ENCODE measurements at places on chromosomes 2 and 18.

- no peak for DNase-seq
Observed at GRCh38 chr2:51194656-51195055, 162.7 kb upstream of the NRXN1 start.

GRCh38 chr2:36413218-36413617 is 57.6 kb downstream of the CRIM1 start:
- no peak for DNase-seq

- DNase-seq: no peak
Observed at GRCh38 chr2:172440795-172441194, 13.4 kb downstream of the ITGA6 start.

- DNase-seq: no peak
Observed at GRCh38 chr18:79829136-79829854, 31.6 kb downstream of the KCNG2 start.

DNA sequence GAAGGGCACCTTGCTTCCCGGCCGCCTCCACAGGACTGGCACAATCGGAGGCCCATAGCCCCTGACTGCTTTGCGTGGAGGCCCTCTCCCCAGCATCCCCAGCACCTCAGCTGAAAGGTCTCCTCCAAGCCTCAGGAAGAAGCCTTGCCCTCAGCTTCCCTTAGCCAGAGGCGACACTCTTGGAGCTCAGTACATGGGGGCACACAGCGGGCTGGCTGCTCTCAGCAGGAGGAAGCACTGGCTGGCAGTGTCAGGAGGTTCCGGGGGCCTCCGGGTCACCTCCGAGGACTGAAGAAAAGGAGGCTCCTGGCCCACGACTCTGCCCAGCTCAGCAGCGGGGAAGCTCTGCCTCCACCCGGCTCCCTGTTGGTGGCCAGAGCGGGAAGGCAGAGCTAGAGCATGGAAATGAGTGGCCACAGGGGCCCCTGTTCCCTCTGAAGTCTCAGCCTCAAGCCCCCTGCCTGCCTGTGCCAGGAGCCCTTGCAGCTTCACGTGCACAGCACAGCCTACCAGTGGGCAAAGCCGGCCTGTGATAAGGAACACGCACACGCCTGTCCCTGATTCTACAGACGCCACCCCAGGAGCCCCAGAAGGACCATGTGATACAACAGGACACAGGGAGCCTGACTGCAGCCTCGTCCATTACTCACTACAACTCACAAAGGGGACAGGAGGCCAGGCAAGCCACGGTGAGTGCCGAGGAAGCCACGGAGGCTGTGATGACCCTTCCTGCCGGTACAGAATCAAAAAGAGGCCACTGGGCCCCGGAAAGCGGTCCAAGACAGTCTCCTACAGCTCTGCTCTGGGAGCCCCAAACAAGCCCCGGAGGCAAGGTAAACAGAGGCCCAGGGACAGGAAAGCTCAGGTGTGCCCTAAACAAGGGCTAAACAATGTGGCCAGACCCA is 15.5 kb downstream of the HDAC4 start:
- no peak for DNase-seq

DNA sequence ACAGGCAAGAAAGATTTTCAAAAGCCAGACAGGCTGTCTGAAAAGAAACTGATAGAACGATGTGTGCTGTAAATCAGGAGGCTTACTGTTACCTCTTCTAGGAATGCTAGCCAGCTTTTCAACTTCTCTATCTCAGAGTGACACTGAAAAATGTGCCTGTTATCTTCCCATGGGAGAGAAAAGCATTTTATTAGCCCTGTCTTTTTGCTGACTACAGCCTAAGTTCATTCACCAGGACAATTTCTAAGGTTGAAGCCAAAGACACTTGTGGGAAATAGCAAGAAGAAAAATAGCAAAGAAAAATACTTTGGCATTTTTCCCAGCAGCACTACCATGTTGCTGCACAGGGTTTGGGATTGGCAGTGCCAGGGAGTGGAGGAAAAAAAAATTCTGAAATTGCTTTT is 34.0 kb downstream of the ABCB11 start:
- no peak for DNase-seq

DNA sequence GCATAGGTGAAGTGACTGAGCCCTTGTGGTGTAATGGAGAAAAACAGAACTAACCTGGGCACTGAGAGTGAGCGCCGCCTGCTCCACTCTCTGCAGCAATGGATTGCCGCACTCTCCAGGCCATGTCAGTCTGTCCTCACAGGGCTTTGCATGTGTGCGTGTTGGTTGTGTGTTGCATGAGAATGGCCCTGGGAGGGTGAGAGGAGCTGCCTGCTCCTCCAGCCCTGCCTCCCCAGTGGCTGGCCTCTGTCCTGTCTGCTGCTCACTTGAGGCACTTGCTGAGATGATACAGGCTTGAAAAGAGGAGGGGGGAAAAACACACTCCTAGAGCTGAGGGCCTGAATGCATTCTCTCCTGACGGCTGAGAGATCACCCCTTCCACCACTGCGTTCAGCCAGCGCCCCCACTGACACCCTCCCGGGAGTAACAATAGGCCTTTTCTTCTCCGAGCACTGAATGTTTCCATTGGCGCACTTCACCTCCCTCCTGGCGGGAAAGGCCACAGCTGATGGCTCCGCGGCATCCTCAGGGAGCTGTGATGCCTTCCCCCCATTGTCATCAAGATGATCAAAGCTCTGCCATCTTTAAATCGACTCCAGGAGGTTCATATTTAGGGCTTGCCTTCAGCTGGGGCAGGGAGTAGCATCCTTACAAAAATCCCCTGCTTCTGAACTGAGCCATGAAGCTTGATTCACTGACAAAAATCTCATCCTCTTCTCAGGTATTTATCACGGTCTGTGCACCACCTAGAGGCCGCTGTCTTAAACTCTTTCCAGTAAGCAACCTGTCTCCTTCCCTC is 49.9 kb upstream of the DAPL1 start:
- peak; percentile 26 for DNase-seq

- no peak for DNase-seq
Observed at GRCh38 chr2:51165534-51166260, 133.8 kb upstream of the NRXN1 start.

DNA sequence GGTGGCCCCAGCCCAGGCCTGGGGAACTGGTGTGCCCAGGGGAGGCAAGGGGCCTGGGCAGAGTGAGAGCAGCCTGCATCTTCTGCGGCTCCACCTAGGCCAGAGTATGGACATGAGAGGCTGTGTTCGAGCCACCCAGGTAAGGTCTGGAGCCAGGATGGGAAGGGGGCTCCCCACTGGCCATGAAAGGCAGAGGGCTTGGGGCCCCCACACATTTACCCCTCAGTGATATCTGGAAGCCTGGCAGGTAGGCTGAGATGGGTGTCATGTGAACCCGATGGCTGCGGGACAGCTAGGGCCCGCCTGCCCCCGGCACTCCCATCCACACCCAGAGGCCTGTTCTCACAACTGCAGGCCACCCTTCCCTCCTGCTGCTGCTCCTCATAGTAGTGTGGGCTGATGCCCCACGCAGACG is 13.2 kb downstream of the ADRA2B start:
- no peak for DNase-seq

- no peak for DNase-seq
Observed at GRCh38 chr18:75167759-75168618, 41.0 kb downstream of the PTGR3 start.

DNA sequence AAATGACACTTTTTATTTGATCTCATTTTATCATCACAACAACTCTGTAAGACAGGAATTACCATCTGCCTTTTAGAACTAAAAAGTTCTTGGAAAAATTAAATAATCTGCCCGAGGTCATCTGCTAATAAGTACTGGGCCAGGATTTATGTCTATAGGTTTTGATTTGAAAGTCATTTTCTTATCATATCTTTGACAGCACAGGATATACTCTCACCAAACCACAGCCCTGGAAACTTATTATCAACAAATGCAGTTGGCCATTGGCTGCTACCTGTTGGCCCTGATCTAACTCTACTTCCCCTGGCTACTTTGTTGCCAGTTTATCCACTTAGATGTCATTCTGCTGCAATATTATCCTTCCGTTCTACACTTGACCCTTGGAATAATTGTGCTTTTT is 354.6 kb downstream of the RAD51AP2 start:
- no peak for DNase-seq

DNA sequence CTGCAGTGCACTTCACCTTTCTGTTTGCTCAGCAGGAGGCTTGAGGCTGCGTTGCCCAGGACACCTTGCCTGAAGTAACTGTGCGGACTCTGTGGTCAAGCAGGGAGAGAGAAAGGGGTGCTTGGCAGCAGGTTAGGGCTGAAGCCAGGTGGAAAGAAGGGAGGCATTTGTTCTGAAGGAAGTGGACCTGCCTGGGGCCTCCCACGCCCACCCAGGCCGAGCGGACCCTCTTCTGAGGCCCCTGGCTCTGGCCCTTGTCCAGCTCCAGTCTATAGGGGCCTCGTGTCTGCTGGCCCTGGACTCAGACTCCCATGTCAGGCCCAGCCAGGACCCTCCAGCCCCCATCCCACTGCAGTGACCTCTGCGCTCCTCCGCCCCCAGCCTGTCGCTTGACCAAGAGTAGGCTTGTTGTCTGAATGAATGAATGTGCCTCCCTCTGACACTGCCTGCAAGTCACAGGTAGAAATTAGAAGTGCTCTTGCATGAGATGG is 2.5 kb downstream of the SNED1 start:
- no peak for DNase-seq

DNA sequence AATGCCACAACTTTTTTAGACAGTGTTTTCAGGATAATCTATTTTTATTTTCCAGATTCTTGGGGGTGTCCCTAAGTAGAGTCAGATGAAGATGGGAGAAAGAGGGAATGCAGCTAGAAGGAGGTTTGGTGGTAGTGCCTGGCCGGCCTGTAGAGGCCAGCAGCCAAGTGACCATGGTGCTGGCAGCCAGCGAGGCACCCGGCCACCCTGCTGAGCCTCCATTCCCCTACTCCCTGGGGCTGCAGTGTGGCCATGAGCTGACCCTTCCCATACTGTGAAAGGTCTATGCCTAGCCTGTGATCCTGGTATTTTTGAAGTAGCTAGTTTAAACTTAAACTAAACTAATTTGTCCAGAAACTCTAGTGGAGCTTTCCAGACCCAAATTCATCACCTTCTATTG is 268.6 kb downstream of the CYRIA start:
- no peak for DNase-seq

DNA sequence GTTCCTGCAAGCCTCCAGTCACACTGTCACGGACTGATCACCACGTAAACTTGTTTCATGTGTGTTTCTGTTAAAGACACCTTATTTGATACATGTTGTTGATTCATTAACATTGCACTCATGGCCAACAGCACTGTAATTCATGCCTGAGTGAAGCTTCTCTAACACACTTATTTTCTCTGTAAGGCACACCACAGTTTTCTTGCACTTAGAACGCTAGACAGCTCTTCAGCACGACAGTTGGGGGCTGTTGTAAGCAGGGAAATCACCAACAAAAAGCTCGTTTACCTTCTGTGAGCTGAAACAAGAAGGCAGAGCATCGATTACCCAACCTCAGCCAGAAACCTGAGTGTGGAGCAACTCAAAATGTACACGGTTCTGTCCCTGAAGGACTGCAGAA is 28.1 kb downstream of the TNFRSF11A start:
- DNase-seq: no peak

DNA sequence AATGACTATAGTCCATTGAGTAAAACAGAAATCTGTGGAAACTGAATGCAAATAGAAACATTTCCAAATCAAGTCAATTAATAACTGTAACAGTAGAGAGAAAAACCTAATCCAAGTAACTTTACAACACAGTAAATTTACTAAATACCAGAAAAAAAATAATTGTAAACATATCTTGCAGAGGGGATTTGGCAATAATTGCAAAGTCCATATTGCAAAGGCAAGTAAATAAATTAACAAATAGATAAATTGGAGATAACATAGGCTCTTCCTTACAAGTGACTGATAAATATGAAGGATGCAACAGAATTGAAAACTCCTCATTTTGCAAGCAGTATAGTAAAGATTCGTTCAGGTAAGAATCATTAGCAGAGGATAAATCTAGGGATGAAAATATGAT is 65.0 kb downstream of the SMC6 start:
- DNase-seq: no peak

DNA sequence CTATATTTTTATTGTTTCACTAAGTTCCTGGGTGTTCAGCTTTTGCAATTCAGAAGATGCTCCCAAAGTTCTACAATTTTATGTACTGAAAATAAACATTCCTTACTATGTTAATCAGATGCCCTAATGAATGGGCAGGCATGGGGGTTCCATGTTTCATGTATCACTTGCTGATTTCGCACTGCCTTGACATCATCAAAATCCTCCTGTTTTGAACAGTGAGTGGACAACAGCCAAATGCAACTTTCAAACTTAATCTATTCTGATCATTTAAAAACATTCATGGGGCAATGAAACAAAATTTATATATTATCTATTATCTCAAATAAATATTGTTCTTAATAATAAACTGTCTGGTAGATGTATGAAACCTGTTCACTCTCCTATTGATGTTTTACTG is 43.2 kb downstream of the ZEB2 start:
- no peak for DNase-seq

GRCh38 chr2:181680937-181681811 is 857 bp upstream of the NEUROD1 start:
- DNase-seq: no peak

DNA sequence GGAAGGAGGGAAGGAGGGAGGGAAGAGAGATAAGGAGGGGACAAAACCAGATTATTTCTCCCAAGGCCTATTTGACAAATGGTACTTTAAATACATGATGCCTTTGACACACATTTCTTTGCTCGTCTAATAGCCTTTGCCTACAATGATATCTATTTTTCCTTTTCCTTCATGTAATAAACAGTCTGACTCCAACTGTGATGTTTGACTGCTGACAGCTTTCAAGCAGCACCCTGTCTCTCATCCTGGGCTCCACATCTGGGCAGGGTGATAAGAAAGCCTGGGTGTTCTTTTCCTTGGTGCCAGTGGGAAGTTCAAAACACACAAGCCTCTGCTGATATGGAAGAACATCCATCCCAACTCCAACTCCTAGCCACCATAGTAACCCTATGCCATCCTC is 1277.7 kb upstream of the NXPH2 start:
- no peak for DNase-seq

GRCh38 chr2:106130251-106130998 is 63.7 kb downstream of the UXS1 start:
- DNase-seq: no peak

GRCh38 chr2:23788100-23788499 is 138.8 kb downstream of the ATAD2B start:
- no peak for DNase-seq

Data from fibroblast of skin of left biceps (primary cell).